Activated CD8-positive, alpha-beta T cell treated with anti-CD3 and anti-CD28 coated beads, Interleukin-2, amount 10 ng/mL, durations not matched to agents 7 days and 5 days (primary cell): ENCODE measurements at places on chromosomes 5 and 9.

GRCh38 chr5:58666598-58667581 lies 84.0 kb downstream of the RAB3C start:
- H3K36me3 ChIP-seq: no peaks in the 10 kb centered on the region
- no peak for DNase-seq
- H3K4me3 ChIP-seq: no peak overlapping the region

GRCh38 chr9:38361473-38361850 lies 31.0 kb upstream of the ALDH1B1 start:
- H3K27ac ChIP-seq: no peak overlapping the region
- peaks cover 4% of the 10 kb centered on the region for H3K4me1 ChIP-seq
- peaks cover 7% of the 10 kb centered on the region for H3K27me3 ChIP-seq

DNA sequence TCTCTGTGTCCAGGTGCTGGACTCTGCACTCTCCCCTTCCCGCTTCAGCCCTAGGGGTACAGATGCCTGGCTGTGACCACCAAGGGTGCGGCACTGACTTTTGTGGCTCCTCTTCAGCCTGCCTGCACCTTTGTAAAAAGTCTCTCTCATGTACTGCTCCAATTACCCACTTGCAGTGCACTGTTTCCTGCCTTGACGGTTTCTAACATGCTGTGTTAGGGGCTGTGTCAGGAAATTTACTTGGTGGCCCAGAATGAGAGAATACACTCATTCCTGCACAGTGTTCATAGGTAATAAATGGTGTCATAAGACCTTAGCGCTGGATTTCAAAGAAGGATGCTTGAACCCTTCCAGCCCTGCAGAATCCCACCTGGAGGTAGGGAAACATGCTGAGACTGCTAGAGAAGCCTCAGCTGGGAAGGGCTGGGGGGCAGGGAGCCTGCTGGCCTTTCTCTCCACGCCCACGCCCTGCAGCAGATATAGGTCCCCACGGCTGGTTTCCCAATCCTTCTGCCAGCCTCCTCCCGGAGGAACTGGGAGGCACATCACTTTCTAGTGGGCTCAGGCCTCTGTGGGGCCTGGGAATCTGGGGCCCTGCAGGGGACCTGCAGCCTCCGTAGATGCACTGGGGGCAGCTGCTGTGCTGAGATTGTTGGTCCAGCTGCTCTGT lies 17.6 kb upstream of the HRH2 start:
- H3K27me3 ChIP-seq: peaks cover 7% of the 10 kb centered on the region
- peaks cover 24% of the 10 kb centered on the region for H3K4me1 ChIP-seq
- no peak for DNase-seq
- H3K27ac ChIP-seq: peak overlapping the region; percentile 61
- H3K36me3 ChIP-seq: no peaks in the 10 kb centered on the region

DNA sequence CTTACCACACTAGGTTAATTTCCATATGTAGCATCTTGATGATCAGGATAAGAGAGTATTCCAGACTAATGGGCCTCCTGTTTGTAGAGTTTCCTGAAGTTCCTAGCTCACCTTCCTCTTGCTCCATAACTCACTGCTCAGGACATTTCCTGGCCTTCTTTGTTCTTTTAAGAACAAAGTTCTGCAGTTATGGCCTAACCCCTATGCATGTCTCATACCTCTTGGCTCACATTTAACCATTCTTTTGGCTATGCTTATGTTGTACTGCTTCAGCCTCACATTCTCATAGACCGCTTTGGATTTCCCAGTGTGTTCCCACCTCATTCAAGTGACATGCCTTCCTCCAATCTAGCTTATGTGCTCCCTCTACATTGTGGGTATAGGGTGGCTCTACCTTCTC lies 40.5 kb upstream of the HMGCS1 start:
- H3K4me3 ChIP-seq: no peak overlapping the region
- no peaks in the 10 kb centered on the region for H3K36me3 ChIP-seq
- H3K27ac ChIP-seq: no peak overlapping the region
- peaks cover 15% of the 10 kb centered on the region for H3K27me3 ChIP-seq
- H3K4me1 ChIP-seq: no peaks in the 10 kb centered on the region
- DNase-seq: no peak

DNA sequence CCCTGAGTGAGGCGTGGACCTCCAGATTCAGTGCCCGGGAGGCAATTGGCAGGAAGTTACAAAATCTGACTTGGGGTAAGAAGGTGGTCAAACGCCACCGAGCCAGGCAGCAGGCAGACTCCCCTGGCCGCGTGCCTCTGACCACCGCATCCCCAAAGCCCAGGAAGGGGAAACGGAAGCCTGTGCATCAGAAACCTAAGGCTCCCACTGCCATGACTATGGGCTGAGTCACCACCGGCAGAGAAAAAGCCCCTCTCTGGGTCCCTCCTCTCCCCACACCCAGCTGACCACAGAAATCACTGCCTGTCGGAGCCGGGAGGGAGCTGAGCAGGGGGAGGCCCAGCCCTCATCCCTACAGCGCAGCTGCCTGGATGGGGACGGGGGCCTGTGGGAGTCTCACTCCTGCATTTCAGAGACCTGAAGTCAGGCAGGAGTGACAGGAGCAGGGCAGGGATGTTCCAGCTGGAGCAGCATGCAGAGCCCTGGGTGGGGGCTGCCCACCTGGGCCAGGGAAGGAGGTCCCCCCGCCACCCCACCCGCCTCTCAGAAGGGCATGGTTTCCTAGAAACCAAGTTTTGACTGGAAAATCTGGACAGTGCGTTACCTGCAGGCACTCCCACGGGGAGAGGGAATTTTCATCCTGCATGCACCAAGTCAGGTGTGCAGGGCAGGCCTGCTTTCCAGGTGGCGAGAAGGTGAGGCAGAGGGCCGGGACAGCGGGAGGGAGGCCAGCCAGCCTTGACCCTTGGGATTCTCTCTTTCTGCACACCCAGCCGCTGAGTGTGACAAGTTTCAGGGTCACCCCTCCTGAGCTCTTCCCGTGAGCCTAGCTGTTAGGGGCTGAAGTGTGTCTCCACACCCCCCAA lies 68.2 kb downstream of the LRSAM1 start:
- peaks cover 21% of the 10 kb centered on the region for H3K4me1 ChIP-seq
- peak; percentile 61 for DNase-seq
- H3K27me3 ChIP-seq: no peaks in the 10 kb centered on the region
- no peak overlapping the region for H3K4me3 ChIP-seq
- H3K36me3 ChIP-seq: peaks cover 81% of the 10 kb centered on the region

GRCh38 chr9:20227166-20227874 lies 395.0 kb downstream of the MLLT3 start:
- H3K4me3 ChIP-seq: no peak overlapping the region
- peaks cover 50% of the 10 kb centered on the region for H3K36me3 ChIP-seq
- no peak overlapping the region for H3K27ac ChIP-seq
- H3K4me1 ChIP-seq: peaks cover 63% of the 10 kb centered on the region
- no peak for DNase-seq
- H3K27me3 ChIP-seq: no peaks in the 10 kb centered on the region

- no peaks in the 10 kb centered on the region for H3K36me3 ChIP-seq
- no peak overlapping the region for H3K27ac ChIP-seq
- DNase-seq: no peak
- no peak overlapping the region for H3K4me3 ChIP-seq
- H3K4me1 ChIP-seq: no peaks in the 10 kb centered on the region
Measured at GRCh38 chr9:132190966-132191365, 29.1 kb downstream of the NTNG2 start.

- H3K27ac ChIP-seq: no peak overlapping the region
- H3K36me3 ChIP-seq: no peaks in the 10 kb centered on the region
- H3K27me3 ChIP-seq: no peaks in the 10 kb centered on the region
- no peak overlapping the region for H3K4me3 ChIP-seq
Measured at GRCh38 chr5:17267106-17267505, 49.7 kb downstream of the BASP1 start.

DNA sequence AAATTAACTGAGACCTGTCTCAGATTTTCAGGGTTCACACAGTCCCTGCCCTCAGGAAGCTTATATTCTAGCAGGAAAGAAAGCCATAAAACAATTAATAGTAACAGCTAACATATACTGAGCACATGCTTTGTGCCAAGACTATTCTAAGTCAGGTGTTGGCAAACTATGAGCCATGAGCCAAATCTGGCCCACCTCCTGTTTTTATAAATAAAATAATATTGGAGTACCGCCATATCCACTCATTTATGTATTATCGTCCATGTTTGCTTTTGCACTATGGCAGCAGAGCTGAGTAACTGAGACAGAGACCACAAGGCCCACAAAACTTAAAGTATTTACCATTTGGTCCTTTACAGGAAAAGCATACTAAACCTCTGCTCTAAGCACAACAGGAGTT lies 83.3 kb upstream of the TRIO start:
- H3K36me3 ChIP-seq: no peaks in the 10 kb centered on the region
- H3K4me3 ChIP-seq: no peak overlapping the region
- DNase-seq: no peak
- no peak overlapping the region for H3K27ac ChIP-seq
- no peaks in the 10 kb centered on the region for H3K27me3 ChIP-seq

GRCh38 chr5:109242518-109242917 lies 167.3 kb downstream of the PJA2 start:
- no peaks in the 10 kb centered on the region for H3K4me1 ChIP-seq
- H3K27me3 ChIP-seq: no peaks in the 10 kb centered on the region
- H3K4me3 ChIP-seq: no peak overlapping the region
- no peak for DNase-seq
- no peak overlapping the region for H3K27ac ChIP-seq

GRCh38 chr5:82352146-82352791 lies 74.1 kb upstream of the RPS23 start:
- H3K27me3 ChIP-seq: peaks cover 2% of the 10 kb centered on the region
- no peak overlapping the region for H3K4me3 ChIP-seq
- DNase-seq: no peak

GRCh38 chr9:37836386-37836785 lies 35.8 kb downstream of the DCAF10 start:
- no peaks in the 10 kb centered on the region for H3K4me1 ChIP-seq
- no peak overlapping the region for H3K4me3 ChIP-seq
- no peak for DNase-seq
- H3K27ac ChIP-seq: no peak overlapping the region
- H3K27me3 ChIP-seq: no peaks in the 10 kb centered on the region
- peaks cover 6% of the 10 kb centered on the region for H3K36me3 ChIP-seq

GRCh38 chr9:68685770-68686169 lies 19.3 kb upstream of the PIP5K1B start:
- H3K4me3 ChIP-seq: no peak overlapping the region
- no peak overlapping the region for H3K27ac ChIP-seq
- H3K4me1 ChIP-seq: no peaks in the 10 kb centered on the region
- DNase-seq: no peak

DNA sequence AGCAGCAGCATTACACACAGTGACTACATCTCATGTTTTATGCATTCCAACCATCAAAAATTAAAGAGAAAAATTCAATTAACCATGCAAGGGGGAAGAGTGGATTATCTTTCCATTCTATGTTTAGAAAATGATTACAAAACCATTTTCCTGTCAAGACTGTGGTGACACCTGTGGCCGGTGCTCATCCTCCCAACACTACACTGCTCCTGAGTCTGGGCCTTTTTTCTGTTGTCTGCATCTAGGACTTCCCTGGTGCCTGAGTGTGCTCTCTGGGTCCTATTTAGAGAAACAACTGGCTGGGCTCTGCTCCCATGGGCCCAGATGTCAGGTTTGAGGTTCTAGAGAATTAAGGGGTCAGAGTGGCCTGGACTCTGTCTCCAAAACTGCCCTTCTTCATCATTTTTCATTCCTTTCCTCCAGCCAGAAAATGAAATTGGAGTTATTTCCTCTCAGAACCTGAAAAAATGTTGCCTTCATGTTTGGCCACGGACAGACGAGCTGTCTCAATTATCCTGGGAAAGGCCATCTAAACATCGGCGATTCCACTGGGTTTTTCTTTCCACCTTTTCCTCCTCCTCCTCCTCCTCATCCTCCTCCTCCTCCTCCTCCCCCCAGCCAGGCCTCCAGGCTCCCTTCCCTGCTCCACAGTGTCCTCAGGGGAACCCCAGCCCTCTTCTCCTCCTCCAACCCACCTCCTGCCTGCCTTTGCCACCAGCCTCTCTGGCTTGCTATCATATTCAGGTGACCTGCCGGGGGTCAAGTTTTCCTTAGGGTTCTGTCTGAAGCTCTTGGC lies 11.4 kb upstream of the ARSI start:
- H3K4me1 ChIP-seq: peaks cover 6% of the 10 kb centered on the region
- H3K27ac ChIP-seq: no peak overlapping the region
- DNase-seq: no peak
- H3K36me3 ChIP-seq: no peaks in the 10 kb centered on the region

GRCh38 chr5:159098603-159099436 lies 896 bp downstream of the EBF1 start:
- H3K36me3 ChIP-seq: peaks cover 2% of the 10 kb centered on the region
- peaks cover 46% of the 10 kb centered on the region for H3K4me1 ChIP-seq
- H3K27me3 ChIP-seq: peaks cover 64% of the 10 kb centered on the region
- DNase-seq: peak; percentile 64

DNA sequence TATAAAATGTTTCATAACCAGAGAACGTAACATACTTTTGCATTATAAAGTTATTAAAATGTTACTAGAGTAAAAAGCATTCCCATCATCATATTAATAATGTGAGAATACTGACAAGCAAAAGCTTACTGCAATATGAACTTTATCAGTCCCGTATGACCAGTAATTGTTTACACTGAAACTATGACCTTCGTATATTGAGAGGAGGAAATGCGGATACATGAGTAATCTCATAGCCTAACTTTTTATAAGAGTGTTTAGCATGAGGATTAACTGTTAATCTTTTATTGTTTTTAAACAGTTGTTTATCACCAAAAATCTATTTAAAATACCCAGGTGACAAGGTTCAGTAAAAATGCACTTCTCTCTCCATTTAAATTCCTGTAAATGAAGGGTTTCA lies 272.4 kb downstream of the SLF1 start:
- no peaks in the 10 kb centered on the region for H3K4me1 ChIP-seq
- no peak for DNase-seq
- H3K27me3 ChIP-seq: no peaks in the 10 kb centered on the region
- H3K4me3 ChIP-seq: no peak overlapping the region

GRCh38 chr5:159905496-159905895 lies 10.8 kb upstream of the ADRA1B start:
- no peaks in the 10 kb centered on the region for H3K36me3 ChIP-seq
- no peak for DNase-seq
- no peak overlapping the region for H3K4me3 ChIP-seq

DNA sequence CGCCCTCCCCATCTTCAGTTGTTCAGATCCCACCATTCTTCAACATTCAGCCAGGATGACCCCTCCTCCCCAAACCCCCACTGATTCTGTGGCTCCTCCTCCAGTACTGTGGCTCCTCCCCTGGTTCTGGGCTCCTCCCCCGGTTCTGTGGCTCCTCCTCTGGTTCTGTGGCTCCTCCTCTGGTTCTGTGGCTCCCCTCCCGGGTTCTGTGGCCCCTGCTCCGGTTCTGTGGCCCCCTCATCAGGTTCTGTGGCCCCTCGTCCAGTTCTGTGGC lies 32.8 kb downstream of the C5orf15 start:
- H3K4me3 ChIP-seq: no peak overlapping the region
- DNase-seq: no peak
- no peaks in the 10 kb centered on the region for H3K27me3 ChIP-seq
- peaks cover 13% of the 10 kb centered on the region for H3K4me1 ChIP-seq
- H3K27ac ChIP-seq: no peak overlapping the region
- H3K36me3 ChIP-seq: no peaks in the 10 kb centered on the region

GRCh38 chr9:133787754-133788025 lies 49.5 kb upstream of the SARDH start:
- H3K36me3 ChIP-seq: no peaks in the 10 kb centered on the region
- no peak overlapping the region for H3K27ac ChIP-seq
- no peaks in the 10 kb centered on the region for H3K27me3 ChIP-seq
- peak; percentile 27 for DNase-seq
